T1000 (cell line): ENCODE measurements at places on chromosomes 1 and 21.
A peak's percentile ranks its signal among the peaks of the same experiment; 100 is the strongest.

DNA sequence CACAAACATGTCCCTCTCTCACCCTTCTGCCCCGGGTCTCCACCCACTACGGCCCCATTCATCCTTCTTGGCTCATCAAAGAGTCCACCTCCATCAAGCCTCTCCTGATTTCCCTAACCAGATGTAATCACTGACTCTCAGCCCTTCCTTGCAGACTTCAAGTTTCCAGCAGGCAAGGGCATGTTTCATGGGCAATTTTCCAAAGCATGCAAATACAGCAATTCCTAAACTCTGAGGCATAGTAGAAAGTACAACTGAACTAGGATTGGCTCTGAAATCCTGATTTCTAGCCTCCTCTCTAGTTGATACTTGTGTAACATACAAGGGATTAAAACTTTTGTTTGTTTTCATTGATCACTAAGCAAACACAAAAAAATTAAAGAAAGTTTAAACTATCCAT lies 109.1 kb upstream of the GADD45A start:
- peak; percentile 11 for DNase-seq

DNA sequence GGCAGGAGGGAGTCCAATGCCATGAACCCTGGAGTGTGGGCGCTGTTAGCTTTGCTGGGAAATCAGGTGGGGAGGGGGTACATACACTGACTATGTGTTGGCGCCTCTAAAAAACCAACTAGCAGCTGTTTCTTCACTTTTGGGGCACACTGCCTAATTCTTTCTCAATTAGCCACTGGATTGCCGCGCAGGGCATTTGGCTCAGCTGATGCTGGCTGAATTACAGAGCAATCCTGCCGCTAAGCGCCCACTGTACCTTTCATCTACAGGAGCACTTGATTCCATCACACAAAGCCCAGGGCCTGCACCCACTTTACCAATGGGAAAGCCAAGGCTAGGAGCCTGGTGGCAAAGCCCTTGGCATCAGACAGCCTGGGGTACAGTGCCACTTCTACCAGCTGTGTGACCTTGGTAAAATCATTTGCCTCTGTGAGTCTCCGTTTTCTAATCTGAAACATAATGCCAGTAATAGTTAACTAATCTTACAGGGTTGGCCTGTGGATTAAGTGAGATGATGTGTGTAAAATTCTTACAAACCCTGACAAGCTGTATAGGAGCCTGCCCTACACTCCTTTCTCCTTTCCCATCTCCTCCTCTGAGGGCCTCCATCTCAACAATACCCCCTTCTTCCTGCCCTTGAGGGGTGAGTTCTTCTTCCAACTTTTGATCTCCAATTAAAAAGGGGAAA lies 59.0 kb downstream of the UBE2T start:
- no peak for DNase-seq

GRCh38 chr1:245549996-245550719 lies 395.4 kb downstream of the KIF26B start:
- no peak for DNase-seq

DNA sequence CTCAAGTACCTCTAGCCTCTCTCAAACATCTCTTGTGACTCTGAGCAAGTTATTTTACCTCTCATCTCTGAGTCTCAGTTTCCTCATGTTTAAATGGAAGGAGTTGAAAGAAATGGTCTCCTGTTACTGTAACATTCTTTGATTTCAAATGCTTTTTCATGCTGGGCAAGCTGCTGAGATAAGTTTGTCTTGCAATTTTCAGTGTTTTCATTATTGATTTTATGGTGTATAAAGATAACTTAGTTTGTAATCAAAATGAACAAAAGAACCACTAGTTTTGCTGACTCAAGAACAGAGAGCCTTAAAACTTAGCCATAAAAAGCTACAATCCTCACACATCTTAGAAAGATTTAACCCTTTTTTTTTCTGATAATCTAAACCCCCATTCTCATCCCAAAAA lies 4.5 kb downstream of the LIPI start:
- no peak for DNase-seq

DNA sequence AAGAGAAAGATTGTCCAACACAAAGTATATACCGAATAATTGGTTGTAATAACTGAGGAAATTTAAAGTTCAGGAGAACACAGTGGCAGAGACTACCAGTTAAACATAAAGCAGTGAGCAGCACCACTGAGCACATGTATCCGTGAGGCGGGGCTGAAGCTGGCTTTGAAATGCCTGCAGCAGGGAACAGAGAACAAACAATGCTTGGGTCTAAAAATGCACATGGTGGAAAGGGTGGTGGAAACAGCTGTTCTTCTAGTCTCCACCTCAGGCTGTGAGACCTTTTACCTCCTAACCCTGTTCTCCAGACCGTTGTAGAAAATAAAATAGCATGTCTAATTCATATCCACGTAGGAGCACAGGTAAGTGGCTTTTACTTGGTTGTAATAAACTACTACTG lies 7.7 kb upstream of the GNG4 start:
- no peak for DNase-seq

GRCh38 chr1:236942431-236942830 lies 61.8 kb downstream of the MT1HL1 start:
- no peak for DNase-seq

- no peak for DNase-seq
Measured at GRCh38 chr1:151479462-151479861, 20.2 kb upstream of the POGZ start.

DNA sequence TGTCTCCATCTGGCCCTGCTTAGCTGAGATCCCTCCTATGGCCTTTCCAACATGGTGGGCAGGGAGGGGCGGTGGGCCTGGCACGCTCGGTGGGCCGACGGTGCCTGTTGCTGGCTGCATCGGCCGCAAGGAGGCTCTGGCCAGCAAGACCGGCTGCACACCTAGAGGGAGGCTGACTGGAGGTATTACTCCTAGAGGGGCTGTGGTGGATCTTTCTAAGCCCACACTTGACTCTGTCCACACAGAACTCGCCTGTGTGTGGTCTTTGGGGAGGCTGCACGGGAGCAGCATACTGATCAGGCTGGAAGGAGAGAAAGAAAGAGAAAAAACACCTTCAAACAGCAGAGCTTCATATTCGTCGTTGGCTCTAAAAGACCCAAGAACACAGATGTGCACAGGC lies 41.7 kb upstream of the ZC3H12A start:
- DNase-seq = no peak

DNA sequence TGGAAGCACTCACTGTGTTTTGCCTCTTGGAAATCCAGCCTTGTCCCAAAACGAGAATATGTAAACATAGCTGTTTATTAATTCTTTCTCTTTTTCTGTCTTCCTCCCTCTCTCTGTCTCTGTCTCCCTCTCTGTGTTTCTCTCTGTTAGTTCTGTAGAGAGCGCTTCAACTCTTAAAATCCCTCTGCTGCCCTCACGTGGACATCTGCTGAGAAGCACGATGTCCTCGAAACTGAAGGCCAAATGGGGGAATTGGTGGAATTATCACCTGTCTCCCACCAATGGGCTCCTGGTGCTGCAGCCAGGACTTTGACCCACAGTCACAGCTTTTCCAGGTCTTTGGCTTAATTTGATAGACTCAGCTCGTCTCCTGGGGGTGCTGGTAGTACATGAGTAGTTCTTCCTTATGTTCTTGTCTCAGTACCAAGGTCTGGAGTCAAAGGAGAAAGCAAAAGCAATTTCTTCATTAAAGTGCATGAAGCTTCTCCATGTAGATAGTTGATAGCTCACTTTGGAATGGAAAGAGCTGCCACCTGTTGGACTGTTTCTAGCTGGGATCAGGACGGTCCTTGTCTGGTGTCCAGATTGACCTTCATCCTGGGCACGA lies 5.5 kb upstream of the GBP6 start:
- peak; percentile 27 for DNase-seq

- peak; percentile 40 for DNase-seq
Measured at GRCh38 chr1:33346927-33347649, 26.2 kb upstream of the A3GALT2 start.

DNA sequence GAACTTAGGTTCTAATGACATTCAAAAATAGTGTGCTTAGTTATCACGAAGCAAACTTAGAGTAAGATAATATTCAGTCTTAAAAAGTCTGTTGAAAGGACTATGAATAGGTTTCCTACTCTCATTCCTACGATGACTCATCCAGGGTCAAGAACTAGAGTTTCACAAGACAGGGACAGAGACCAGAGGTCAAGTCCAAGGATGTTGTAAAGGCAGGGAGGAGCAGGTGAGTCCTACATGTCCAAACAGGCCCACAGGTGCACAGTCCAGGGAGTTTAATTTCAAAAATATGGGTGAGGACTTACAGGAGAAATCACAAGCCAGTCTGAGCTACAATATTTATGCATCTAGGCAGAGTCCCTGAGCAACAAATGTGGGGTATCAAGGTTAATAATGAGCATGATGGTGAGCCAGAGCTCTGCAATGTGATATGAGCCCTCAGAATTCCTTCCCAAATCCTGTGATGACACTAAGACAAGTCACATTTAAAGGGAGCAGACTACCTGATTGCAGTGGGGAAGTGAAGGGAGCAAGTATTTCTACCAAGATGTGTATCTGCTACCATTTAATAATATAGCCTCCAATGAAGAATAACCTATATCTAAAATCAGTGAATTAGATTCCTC lies 100.0 kb upstream of the NRIP1 start:
- no peak for DNase-seq

DNA sequence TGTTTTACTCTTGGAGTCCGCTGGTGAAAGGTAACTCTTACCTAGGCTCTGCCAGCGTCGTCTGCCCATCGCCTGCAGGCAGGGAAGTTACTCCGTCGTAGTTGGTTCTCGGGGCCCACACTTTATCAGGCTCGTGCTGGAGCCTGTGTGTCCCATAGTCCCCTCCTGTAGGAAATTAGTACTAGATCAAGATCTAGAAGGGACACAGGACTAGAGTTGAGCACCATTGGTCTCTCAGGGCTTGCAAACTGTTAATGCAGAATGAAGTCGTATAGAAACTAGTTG lies 940 bp downstream of the SRRM1 start:
- no peak for DNase-seq
